ENCODE measurements at places on chromosomes 3 and 15. TPM values are rescaled to one million over a fixed set of nuclear protein-coding genes. Genes with fewer than 3 reads are reported as not detected.

PRRT3 gene
- total RNA-seq = 4.3 TPM

RBPMS2 gene
- 0.94 TPM for total RNA-seq

TMEM207 gene
- total RNA-seq = not detected

COL8A1 gene
- 113 TPM for total RNA-seq

NCK1 gene
- total RNA-seq = 40.5 TPM

PLD1 gene
- total RNA-seq = 9.5 TPM

ZIC1 gene
- total RNA-seq = not detected

NEDD4 gene
- total RNA-seq = 18.9 TPM

TMEM266 gene
- not detected for total RNA-seq

COL6A5 gene
- not detected for total RNA-seq

GOLGA6B gene
- total RNA-seq = not detected

ARHGEF26 gene
- 7.4 TPM for total RNA-seq

BTLA gene
- total RNA-seq = not detected

Measured in pericardium fibroblast (primary cell).